Hepatocyte (in vitro differentiated cells): ENCODE measurements at places on chromosomes 5 and 9. TPM values are rescaled to one million over a fixed set of nuclear protein-coding genes. Genes with fewer than 3 reads are reported as not detected.

EDIL3 gene
- total RNA-seq, result 35.6 and 42.4 TPM in 2 replicates

PHAX gene
- total RNA-seq, result 59.4 and 65.0 TPM in 2 replicates

SAXO1 gene
- total RNA-seq, result not detected in 2 replicates

STING1 gene
- total RNA-seq, result 7.7 and 12.6 TPM in 2 replicates

GRCh38 chr5:17806818-17807468 is 172.7 kb downstream of the TAF11L14 start:
- DNase-seq, result no peak

GRCh38 chr5:149580808-149581191 is 498 bp upstream of the ARHGEF37 start:
- DNase-seq, result no peak

DNA sequence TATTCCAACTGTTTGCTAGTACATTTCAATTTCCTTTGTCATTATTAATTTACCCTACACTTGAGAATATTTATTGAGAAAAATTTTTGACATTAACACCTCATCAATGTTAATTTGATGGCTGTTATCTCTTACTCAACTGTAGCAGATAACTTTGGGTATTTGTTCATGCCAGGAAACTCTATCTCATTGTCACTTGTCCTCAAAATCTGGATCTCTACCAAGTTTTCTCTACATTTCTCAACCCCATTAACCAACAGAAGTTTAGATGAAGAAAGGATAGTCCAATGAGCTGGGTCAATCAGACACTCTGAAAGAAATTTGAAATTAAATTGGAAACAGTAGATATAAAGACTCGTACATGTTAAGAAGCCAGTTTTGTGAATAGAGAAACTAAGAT is 395.3 kb downstream of the TUSC1 start:
- no peak for DNase-seq

- peak; percentile 59 for DNase-seq
Measured at GRCh38 chr9:69801989-69802388, 18.6 kb upstream of the CFAP95 start.

GRCh38 chr5:137619191-137619870 is 116.6 kb downstream of the KLHL3 start:
- no peak for DNase-seq
